ENCODE measurements at places on chromosomes 5 and 9. TPM values are rescaled to one million over a fixed set of nuclear protein-coding genes. Genes with fewer than 3 reads are reported as not detected.

MTREX gene
- 68.1 TPM for total RNA-seq

C9orf85 gene
- total RNA-seq: 15.2 TPM

HSPB3 gene
- total RNA-seq: not detected

SPINK13 gene
- total RNA-seq: not detected

ACTBL2 gene
- total RNA-seq: 11.6 TPM

TXNDC8 gene
- total RNA-seq: not detected

UBE2QL1 gene
- total RNA-seq: 0.34 TPM

PFN3 gene
- total RNA-seq: not detected

MYOT gene
- total RNA-seq: not detected

PTGR1 gene
- total RNA-seq: 36.9 TPM

TNC gene
- 1,099 TPM for total RNA-seq
